ENCODE measurements at places on chromosomes 13 and 19.

GRCh38 chr19:44553478-44554171, 24.1 kb upstream of the CEACAM20 start:
- DNase-seq: no peak

DNA sequence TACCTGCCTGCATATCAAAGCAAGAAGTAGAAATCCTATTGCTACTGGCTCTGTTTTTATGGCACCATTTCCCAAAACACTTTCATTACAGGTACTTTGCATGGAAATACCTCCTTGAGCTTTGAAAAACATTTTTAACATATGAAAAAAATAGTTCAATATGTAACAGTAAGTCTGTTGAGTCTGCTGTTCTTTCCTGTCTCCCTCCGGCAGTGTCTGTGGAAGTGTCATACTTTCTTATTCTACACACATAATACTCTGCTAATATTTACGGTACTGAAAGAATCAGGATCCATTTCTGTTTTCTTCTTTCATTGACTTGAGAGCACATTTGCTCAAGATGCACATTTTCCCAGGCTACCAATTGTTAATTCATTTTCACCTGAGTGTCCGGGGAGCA, 8.2 kb upstream of the SERTM1 start:
- DNase-seq: no peak

- no peak for DNase-seq
These were observed 25.1 kb downstream of the TMEM255B start for GRCh38 chr13:113783966-113784644.

GRCh38 chr13:24223341-24224231, 63.1 kb downstream of the SPATA13 start:
- no peak for DNase-seq

GRCh38 chr13:91529739-91530482, 131.5 kb downstream of the GPC5 start:
- DNase-seq: no peak

- no peak for DNase-seq
These were observed 220.7 kb downstream of the RFC3 start for GRCh38 chr13:34038541-34039068.

DNA sequence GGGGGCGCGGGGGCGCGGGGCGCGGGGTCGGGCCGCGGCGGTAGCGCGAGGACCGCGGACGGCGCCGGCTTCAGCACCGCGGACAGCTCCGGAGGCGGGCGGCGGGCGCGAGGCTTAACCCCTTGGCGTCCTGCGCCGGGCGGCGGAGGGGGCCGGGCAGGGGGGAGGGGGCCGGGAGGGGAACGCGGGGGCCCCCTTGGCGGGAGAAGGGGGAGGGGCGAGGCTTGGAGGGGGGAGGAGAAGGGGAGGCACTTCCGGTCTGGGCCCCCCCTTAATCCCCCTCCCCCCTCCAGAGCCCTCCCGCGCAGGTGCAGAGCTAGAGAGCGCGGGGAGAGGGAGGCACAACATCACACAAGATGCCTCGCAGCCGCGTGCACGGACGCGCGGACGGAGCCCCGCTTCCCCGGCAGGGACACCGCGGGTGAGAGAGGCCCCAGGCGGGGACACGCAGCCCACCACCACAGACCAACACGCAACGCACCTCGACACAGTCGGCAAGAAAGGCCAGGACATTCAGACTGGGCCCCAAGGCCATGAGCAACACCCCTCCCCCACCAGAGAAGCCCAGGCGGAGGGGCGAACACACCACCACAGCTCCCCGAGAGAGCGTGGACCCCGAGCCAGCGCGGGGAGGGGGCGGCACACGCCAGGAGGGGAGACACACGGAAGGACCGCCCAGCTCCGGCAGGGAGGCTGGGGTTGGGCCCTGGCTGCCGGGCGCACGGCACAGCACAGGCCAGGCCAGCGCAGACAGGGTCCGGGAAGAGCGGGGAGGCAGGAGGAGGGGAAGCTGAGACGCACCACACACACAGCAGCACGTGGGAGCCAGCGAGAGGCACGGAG, 24.1 kb downstream of the SHANK1 start:
- peak; percentile 56 for DNase-seq

DNA sequence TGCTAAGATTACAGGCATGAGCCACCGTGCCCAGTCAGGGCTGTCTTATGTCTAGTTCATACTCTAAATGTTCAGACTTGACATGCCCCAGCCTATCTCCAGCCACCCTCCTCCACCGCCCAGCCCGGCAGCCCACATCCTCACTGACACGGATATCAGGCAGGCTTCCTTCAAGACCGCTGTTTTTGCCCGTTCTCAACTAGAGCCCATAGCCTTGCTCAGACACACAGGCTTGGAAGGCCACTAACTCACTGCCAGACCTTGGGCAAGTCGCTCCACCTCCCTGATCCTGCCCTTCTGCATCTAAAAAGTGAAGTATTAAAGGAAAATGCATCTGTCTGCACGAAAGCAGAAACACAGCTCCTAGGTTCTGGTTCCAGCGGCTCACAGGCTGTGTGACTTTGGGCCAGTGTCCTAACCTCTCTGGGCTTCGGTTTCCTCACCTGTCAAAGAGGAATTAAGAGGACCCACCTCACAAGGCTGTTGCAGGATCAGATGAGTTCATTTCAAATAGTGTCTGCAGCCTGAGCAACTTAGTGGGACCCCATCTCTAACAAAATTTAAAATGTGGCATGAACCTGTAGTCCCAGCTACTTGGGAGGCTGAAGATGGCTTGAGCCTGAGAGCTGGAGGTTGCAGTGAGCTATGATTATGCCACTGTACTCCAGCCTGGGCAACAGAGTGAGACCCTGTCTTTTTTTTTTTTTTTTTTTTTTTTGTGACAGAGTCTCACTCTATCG, 14.5 kb upstream of the CERS4 start:
- no peak for DNase-seq

DNA sequence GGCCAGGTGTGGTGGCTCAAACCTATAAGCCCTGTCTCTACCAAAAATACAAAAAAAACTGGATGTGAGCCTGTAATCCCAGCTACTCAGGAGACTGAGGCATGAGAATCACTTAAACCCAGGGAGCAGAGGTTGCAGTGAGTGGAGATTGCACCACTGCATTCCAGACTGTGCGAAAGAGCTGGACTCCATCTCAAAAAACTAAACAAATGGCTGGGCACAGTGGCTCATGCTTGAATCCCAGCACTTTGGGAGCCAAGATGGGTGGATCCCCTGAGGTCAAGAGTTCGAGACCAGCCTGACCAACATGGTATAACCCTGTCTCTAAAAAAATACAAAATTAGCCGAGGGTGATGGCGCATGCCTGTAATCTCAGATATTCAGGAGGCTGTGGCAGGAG, 34.9 kb upstream of the ZNF83 start:
- DNase-seq: no peak

DNA sequence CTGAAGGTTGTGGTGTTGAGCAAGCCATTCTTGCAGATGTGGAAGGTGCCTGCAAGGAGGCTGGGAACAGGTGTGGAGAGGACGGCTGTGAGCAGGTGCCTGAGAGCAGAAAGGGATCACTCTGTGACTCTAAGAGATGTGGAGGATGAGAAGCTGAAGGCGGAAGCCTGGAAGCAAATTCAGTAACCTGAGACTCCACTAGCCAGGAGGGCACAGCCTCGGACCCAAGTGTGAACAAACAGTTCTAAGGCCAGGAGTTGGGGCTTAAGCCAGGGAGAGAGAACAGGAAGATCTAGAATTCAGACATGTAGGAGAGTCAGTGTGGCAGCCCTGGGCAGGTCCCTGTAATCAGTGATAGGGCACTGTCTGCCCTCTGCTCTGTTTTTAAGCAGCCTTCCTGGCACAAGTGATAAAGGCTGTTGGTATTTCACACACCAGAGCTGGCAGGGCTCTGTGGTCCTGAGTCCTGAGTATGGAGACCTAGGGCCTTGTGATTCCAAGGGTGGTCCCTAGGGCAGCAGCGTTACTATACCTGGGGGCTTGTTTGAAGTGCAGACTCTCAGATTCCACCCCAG, 131.3 kb downstream of the SLC7A1 start:
- DNase-seq: no peak

DNA sequence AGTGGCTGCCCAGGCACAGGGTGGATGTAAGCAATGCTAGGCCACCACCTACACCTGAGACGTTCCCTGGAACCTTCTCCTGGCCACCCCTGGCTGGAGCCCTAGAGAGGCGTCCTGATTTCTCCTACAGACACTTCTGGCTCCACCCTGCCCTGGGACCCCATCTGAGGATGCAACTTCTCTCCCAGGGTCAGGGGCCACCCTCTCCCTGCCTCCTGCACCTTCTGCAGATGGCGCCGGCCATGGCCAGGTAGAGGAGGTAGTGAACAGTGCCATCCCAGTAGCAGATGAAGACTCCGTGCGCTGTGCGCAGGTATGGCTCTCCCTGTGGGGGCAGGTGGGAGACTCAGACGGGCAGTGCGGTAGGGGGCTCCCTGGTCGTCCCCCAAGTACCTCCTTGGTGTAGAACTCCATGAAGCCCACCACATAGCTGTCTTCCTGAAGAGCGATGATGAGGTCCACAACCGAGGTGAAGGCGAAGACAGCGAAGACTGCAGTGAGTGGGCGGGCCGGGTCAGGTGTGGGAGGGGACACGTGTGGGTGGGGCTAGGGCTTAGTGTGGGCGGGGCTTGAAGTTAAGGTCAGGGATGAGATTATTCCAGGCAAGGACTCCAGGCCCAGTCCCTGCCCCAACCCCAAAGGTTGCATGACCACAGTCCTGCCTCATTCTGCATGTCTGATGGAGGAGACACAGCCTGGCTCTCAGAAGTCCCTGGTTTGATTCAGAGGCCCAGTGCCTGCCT, 3.0 kb downstream of the TM6SF2 start:
- DNase-seq: no peak

GRCh38 chr13:29008296-29008695, 188.2 kb downstream of the MTUS2 start:
- DNase-seq: no peak

DNA sequence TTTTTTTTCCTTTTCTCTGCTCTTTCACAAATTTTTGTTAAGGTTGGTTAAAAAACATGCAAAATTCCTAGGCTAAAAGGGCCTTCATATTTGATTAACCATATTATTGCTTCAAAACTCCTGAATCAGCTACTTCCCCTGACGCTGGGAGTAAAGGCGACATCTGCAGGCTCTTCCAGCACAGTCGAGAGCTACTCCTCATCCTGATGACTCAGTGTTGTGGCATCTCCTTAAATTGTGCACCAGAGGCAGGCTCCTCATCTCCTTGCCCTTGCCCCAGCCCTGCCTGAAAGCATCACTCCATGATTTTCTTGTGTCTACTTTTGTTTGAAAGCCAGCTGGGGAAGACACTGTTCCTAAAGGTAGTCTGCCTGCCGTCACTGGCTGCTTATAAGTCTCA, 24.5 kb upstream of the SOX1 start:
- DNase-seq: no peak

- no peak for DNase-seq
These were observed 721.0 kb downstream of the PCDH9 start for GRCh38 chr13:66509175-66509574.

DNA sequence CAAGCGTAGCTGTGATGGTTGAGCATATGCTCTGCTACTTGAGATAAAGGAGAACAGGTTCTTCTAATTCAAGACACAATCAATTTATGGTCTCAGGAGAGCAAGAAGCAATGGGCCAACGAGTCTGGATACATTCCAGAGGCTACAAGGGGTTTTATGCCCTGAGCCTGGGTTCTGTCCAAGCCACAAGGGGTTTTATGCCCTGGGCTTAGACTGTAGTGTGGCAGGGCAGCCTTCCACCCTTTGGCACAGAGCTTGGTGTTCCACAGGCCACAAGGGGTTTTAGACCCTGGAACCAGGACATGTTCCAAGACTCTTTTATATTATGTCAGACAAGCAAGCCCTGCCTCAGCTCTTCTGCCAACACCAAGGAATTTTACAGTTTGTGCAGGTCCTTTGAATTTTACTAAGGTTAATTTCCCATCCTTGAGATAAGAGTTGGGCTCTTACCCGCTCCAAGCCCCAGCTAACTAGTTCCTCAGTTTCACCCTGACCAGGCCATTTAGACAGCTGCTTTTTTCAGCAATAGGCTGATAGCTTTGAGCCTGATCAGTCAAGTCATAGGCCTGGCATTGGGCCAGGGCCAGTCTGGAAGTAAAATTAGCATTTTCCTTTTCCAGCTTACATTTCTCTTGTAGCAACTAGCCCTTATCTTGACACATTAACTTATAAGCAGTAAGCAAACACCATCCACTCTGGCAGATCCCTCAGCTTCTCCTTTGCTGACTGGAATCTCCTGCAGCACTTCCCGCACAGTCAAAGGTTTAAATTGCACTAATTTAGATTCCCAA, 95.0 kb downstream of the ZNF737 start:
- no peak for DNase-seq

- no peak for DNase-seq
These were observed 802.2 kb upstream of the MIR17HG start for GRCh38 chr13:90545070-90545840.

DNA sequence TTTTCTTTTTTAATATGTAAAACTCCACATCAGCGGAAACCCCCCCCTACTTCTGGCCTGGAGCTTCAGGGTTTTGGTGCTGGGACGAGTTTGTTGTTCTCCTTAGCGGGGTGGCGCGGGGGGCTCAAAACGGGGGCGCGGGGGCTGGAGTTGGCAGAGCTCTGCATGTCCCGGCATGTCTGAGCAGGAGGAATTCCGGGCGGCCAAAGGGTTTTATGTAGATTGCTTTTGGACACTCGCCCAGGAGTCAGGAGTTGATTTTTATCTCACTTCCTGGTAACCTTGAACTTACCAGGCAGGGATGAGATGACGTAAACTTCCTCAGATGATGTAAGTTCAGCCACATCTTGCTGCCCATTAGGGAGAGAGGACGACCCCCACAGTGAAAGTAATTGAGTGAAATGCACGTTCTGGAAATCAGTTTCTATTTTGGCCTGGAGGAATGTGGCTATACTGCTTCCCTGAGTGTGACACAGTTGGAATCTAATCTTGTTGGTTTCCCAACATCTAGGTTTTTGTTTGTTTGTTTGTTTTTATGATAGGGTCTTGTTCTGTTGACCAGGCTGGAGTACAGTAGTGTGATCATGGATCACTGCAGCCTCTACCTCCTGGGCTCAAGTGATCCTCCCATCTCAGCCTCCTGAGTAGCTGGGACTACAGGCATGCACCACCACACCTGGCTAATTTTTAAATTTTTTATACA, 21.0 kb upstream of the GDF15 start:
- no peak for DNase-seq

DNA sequence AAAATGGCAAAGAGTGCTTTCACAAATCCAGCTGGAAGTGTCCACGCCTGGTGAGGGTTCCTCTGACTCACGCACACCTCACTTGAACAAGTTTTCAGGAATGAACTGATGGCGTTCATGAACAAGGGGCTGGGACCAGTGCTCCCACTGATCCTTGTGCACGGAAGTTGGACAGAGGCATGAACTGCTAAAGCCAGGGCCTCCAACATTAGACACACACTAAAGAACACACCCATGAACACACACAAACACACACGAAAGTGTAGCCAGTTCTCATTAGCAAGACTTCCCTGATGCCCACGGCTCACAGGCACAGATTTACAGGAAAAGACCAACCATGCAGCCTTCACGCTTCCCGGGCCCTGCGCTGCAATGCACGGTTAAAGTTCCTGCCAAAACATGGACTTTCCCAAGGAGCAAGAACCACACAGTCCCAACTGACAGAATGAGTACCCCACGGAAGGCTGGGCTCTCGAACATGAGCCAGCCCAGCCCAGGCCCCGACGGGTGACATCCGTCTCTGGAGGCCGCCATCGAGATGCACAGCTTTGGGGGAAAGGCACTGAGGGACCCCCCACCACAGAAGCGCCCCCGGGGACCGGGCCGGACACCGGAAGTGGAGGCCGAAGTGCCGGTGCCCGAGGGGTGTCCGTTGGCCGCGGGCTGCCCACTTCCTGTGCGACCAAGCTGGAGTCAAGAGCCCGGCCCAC, 808 bp downstream of the DNMT1 start:
- peak; percentile 3 for DNase-seq

All from neuronal stem cell (in vitro differentiated cells).